NCI-H446 (cell line): ENCODE measurements at places on chromosomes 3 and 15.
A peak's percentile ranks its signal among the peaks of the same experiment; 100 is the strongest.

- no peak for DNase-seq
These were observed 115.8 kb downstream of the SRGAP3 start for GRCh38 chr3:9133656-9134055.

- no peak for DNase-seq
These were observed 22.4 kb upstream of the SRP14 start for GRCh38 chr15:40061212-40061901.

GRCh38 chr3:126959136-126959920, 23.6 kb upstream of the PLXNA1 start:
- peak; percentile 18 for DNase-seq

GRCh38 chr3:188097791-188098190, 56.2 kb upstream of the LPP start:
- no peak for DNase-seq

GRCh38 chr15:68112706-68113105, 58.6 kb downstream of the PIAS1 start:
- DNase-seq, result no peak

DNA sequence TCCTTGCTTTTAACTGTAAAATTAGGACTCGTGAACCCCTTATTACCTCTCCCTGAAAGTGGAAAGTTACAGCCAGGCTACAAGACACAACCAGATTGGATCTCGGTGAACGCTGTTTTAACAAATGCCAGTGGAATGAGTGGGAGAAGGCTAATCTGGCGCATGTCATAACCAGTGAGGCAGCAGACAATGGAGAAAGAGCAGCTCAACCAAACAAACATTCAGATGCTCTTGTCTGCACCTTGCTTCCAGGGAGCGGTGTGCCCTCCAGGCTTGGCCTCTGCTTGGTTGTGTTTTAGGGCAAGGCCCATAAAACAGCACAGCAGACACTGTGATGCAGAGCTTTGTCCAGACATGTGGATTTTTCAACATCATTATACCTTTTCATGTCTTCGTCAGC, 45.9 kb upstream of the ATP1B3 start:
- no peak for DNase-seq

- no peak for DNase-seq
These were observed 202.7 kb upstream of the STRIT1 start for GRCh38 chr3:155496206-155496605.

- DNase-seq, result no peak
These were observed 37.2 kb downstream of the MAGEF1 start for GRCh38 chr3:184674626-184675025.

- no peak for DNase-seq
These were observed 19.7 kb downstream of the SSR3 start for GRCh38 chr3:156535162-156535627.

GRCh38 chr15:79620112-79620857, 188.1 kb downstream of the MINAR1 start:
- DNase-seq, result no peak

DNA sequence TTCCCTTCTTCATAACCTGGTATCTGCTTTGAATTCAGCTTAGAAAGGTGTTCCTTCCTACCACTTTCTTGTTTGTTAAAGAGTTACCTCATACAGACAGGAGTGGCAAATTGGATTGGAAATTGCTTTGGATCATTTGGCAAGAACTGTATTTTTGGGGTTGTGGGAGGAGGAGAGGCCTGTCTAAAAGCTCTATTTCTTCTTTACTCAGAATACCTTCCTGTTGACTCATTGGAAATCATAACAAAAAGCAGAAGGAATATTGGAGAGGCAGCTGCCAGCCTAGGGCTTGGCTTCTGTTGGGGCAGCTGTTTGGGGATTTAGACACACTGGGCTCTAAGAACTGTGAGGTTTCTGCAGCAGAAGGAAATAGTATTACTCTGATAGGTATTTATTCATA, 14.2 kb downstream of the IQGAP1 start:
- peak; percentile 78 for DNase-seq

- DNase-seq, result no peak
These were observed 133.3 kb downstream of the WDR72 start for GRCh38 chr15:53625962-53626845.

DNA sequence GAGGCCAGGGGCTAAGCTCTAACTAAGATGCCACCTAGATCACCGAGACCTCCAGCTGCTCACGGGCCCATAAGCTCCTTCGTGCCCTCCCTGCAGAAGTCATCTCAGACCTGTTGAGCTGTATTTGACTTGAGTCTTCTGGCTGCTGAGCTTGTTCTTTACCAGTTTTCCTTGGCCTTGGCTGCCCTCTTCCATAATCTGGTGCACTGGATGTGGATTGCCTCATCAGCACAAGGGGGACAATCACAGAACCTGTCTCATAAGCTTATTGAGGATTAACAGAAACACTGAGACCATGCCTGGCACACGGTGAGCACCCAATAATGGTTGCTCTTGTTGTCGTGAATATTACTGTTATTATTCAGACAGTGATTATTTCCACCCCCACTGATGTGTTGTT, 101.1 kb downstream of the EPHB1 start:
- DNase-seq, result no peak

- no peak for DNase-seq
These were observed 218.8 kb upstream of the HES1 start for GRCh38 chr3:193917158-193917557.

DNA sequence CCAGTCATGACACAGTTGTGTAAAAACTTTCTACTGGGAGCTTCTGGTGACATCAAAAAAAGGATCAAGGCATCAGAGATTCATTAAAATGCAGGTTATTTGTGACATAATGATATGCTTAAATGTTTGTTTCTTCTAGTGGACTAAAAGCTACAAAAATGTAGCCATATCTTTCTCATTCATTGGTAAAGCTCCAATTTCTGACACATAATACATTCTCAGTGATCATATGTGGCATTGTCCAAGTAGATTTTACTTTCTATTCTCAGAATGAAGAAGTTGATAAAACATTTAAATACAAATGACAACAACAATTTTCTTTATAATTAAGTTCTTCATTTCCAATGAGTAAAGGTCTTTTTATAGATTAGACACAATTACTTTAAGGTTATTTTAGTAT, 71.0 kb upstream of the ARHGEF26 start:
- no peak for DNase-seq

- DNase-seq, result no peak
These were observed 16.3 kb upstream of the CRTC3 start for GRCh38 chr15:90513448-90513847.

- DNase-seq, result no peak
These were observed 334.9 kb upstream of the NR2F2 start for GRCh38 chr15:95995375-95996168.

- DNase-seq, result no peak
These were observed 57.4 kb upstream of the TRAK1 start for GRCh38 chr3:42033741-42034140.

GRCh38 chr3:186281176-186281575, 80.9 kb downstream of the DGKG start:
- no peak for DNase-seq

GRCh38 chr15:85854345-85855097, 59.8 kb upstream of the KLHL25 start:
- peak; percentile 73 for DNase-seq

DNA sequence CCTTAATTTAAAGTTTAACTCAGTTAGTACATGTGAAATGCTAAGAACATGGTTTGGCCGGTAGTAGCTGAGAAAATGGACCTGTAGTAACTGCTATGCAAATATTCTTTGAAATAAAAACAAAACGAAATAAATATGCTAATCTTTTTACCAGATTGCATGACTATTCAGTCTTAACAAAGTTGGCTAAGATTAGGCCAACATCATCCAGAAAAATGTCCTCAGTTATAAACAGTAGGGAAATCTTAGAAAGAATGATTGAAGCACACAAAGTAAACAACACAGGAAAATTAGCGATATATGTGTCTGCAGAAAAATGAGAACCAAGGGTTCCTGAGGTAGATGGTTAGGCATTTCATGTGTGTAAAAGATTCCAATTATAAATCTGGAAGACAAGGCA, 832.1 kb downstream of the TUSC7 start:
- DNase-seq, result no peak

DNA sequence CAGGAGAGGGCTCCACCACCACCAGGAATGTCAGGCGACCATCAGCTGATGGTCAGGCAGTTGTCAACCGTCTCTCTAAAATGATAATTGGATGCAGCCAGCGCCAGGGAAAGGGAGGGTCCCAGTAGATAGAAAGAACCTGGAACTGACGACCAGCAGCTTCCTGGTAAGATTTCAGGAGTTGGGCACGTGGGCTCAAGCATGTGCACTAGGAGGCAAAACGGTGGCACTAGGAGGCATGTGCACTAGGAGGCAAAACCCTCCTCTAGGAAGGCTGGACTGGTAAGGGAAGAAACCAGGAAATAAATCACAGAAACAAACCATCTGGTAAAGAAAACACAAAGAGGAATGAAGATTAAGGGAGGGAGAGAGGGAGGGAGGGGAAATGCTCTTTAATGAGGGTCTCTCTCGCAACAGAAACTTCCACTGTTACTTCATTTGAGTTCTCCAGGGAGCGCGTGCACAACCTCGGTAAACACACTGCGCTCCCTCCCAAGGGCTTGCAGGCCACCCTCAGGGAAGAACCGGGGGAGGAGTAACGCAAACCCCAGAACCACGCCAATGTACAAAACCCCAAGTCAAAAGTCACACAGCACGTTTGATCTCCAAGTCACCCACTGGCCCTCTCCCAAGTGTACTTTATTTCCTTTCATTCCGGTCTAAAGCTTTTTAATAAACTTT, 116.7 kb downstream of the XXYLT1 start:
- no peak for DNase-seq

GRCh38 chr3:141854599-141854998, 21.8 kb upstream of the ATP1B3 start:
- DNase-seq, result no peak

GRCh38 chr3:148460686-148461085, 237.0 kb upstream of the AGTR1 start:
- DNase-seq, result no peak

GRCh38 chr3:101624857-101625256, 50.9 kb downstream of the PCNP start:
- no peak for DNase-seq

DNA sequence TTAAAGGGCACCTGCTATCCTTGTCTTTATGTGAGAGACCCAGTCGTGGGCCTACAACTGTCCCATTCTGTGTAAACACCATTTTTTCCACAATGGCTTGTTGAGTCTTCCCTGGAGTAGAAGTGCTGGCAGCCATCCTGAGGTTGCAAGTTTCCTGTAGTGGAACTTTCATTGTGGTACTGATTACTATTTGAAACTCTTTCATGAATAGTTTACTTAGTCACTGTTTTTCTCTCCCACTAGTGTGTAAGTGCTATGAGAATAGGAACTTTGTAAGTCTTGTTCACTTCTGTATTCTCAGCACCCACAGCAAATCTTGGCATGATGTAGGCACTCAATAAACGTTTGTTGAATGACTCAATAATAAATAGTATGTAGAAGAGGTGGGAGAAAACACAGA, 48.6 kb downstream of the RARB start:
- DNase-seq, result no peak

DNA sequence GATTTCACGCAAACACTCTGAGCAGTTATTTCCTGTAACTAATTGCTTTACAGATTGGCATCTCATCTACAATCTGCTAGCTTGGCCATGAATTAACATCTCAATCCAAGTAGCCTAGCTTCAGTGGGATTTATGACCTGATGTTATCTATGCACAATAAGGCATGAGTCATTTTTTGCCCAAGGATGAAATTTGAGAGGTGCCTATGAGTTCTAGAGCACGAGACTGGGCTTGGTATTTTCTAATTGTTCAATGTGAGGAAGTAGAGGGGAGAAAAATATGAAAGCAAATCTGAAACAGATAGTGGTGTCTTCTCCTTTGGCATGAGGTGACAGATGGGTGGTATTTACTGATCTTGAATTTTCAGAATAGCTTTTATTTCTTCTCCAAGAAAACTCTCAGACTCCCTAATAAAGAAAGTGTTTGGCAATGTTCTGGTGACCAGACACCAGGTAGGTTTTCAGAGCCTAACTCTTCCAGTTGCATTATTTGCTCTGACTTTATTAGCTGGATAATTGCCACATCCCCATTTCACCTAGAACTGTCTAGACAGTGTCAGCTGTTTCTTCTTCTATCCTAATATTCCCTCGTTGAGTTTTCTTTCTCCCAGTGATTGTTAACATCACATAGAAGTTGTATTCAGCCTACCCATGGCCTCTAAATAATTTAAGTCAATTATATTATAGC, 301.0 kb upstream of the UMPS start:
- peak; percentile 92 for DNase-seq

DNA sequence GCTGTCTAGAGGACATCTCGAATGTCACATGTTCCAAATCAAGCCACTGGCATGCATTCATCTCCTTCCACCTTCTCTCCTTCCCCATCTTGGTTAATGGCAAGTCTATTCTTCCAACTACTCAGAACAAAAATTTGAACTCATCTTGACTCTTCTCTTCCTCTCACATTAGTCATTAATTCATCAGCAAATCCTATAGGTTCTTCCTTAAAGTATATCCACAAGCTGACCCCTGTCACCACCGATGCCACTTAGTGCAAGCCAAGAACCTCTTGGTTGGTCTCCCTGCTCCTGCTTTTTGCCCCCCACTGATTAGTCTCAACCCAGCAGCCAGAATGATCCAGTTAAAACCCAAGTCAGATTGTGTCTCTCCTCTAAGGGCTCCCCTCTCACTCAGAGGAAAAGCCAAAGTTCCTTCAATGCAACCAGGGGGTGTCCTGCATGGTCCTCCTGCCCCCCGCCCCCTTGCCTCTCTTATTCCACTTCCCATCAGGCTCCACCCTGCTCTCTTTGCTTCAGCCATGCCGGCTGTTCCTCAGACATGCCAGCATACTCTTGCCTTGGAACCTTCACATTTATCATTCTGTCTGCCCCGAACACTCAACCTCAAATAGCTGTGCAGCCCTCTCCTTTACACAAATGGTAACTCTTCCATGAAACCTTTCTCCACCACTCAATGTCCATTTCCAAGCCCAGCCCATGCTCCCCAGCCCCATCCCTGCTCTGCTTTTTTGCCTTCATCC, 1.0 kb upstream of the GALNT15 start:
- DNase-seq, result no peak

- DNase-seq, result no peak
These were observed 59.3 kb upstream of the OSTN start for GRCh38 chr3:191139736-191140135.

DNA sequence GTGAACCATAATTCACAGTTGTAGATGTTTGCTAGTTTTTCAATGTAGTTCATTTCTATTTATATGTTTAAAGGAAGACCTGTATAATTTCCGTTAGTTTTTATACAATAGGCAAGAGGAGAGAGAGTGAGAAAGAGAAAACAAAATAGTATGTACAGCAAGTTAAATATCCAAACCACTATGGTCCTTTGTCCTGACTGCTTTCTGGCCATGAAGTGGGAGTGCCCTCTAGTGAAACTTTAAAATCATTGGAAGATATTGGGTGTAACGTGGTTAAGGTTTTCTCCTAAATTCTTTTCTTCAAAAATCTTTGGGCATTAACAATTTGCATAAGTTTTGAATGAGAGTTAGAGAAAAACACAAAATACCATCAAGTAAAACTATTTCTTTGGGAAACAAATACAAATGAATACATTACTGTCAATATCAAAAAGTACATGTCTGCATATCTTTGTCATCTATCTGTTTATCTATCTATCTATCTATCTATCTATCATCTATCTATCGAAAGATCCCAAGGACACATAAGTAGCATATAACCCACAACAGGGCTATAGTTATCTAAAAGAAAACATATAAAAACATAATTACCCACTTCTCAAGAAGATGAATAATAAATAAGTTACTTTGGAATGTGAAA, 534.6 kb upstream of the ATP11B start:
- DNase-seq, result peak; percentile 27
